H54 (cell line): ENCODE measurements at places on chromosomes 3 and 15.

GRCh38 chr3:48516571-48516970 is 12.6 kb upstream of the SHISA5 start:
- no peak for DNase-seq

DNA sequence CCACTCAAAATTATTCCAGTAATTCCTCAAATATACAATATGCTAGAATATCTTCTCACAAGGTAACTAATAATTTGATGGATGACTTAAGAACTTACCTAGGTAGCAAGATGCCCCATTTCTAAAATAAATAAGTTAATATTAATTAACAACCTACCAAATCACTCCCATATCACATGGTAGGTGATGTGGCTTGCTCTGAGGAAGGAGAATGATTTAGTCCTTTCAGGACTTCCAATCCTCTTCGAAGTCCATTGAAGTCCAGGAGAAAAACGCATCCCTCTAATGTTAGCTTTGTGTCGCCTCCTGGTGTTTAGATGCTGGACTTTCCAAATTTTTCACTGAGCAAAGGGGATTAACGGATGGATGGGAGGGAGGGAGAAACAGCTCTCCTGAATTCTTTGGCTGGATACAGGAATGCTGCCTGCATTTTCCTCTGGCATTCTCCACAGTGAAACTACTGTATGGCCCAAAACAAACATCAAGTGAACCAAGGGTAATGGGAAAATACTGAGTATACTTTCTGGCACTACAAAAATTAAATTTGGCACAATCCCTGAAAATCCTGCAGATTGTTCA is 58.6 kb downstream of the PRICKLE2 start:
- no peak for DNase-seq

DNA sequence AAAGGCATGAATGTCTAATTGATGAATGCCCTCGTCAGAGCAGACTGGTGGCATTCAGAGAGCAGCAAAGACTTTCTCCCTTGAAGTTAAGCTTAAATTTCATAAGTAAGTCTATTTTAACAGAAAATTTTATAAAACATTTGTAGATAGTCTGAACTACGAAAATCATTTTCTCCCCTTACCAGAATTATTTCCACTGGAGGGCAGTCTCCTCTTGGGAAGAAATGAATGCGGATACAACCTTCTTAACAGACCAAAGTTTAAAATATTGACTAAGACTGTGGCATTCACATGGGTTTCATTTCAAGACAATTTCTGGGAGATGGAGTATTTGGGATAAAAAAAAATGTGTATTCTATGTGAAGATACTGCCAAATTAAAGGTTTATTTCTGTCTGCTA is 669.0 kb downstream of the FHIT start:
- no peak for DNase-seq

DNA sequence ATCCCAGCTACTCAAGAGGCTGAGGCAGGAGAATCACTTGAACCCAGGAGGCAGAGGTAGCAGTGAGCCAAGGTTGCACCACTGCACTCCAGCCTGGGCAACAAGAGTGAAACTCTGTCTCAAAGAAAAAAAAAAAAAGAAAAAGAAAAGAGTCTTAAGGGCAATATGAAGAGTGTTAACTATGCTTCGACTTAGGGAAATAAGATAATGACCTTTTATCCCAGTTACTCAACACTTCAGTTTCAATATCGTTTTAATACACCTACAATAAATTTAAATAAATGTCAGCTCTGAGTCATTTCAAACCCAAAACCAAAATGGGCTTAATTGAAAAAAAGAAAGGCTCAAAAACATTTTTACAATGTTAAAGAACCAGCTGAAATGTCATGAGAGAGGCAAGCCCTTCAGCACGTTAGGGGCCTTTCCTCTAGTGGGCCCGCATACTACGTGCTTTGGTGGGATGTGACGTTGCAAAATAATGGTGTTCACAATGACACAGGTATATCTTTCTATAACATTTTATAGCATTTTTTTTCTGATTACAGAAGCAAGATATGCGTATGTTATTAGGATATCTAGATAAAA is 15.3 kb downstream of the FYCO1 start:
- DNase-seq, result no peak

DNA sequence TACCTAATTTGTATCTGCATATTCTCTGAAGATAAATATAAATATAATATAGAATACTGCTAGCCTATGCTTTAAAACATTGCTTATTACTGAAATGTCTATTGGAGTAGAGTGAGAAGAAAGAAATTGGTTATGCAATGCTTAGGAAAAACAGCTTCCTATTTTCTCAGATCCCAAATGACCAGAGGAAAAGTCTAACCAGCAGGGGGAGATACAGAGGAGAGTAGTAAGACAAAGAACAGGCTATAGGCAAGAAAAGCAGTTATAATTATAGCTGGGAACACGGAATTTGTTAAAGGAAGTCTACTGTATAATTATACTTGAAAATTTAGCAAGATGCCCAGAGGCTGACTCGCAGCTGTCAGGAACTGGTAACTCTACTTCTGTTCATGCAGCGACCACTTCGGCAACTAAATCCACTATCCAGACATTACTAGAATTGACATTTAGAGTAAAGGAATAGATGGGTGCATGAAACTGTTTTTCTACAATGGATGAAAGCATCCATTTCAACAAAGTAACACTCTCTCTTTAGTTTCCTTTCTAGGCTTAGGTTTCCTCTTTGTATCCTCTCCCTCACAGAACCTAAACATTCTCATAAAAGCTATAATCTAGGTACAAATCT is 97.2 kb downstream of the TBC1D5 start:
- DNase-seq, result no peak

DNA sequence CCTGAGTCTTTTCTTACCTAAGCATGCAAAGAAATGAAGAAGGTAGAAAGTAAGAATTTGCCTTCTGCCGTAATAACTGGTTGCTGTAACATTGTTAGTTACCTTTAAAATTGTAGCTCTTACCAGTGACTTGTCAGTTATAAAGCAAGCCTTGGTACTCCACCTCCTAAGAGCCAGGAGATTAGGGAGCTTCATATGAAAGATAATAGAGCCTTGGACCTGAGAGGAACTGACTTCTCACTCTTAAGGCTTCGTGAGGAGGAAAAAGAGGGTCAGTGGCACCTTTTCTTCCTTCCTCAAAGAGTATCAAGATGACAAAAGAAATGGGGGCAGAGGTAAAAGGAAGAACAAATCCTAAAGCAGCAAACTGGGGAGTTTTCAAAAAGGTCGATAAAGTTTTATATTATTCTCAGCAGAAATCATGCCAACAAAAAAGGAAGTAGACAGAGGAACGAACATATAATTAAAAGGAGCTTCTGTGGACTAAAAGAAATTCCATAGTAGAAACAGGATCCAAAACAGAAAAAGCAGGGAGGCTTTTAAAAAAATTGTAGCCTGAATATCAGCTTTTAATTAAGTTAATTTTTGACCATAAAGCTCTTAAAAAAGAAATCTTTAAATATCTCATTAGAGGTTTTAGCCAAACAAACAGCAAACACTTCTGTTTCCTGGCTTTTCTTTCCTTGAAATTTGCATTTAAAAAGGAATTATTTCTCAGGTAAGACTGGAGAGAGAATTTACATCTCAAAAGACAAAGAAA is 847.1 kb upstream of the ALCAM start:
- DNase-seq, result no peak

DNA sequence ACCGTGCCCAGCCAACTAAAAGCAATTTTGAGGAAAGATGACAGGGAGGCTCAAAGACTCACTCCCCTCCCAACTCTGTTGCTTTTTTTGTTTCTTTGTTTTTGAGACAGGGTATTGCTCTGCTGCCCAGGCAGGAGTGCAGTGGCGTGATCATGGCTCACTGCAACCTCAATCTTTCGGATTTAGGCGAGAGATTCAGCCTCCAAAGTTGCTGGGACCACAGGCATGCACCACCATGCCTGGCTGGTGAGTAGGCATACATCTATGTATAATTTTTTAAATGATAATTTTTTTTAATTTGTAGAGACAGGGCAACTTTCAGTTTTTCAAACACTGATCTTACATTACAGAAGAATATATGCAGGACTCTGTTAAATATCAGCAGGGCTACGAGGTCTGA is 15.8 kb upstream of the THUMPD3 start:
- DNase-seq, result no peak

DNA sequence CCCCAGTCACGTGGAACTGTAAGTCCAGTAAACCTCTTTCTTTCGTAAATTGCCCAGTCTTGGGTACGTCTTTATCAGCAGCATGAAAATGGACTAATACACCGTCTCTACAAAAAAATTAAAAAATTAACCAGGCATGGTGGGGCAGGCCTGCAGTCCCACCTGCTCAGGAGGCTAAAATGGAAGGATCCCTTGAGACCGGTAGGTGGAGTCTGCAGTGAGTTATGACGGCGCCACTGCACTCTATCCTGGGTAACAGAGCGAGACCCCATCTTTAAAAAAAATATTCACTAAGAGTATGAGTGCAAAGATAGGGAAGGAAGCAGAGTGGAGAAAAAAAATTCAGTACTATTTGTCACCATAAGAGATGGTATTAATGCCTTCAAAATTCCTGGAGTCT is 25.6 kb downstream of the SEC11A start:
- DNase-seq, result no peak

DNA sequence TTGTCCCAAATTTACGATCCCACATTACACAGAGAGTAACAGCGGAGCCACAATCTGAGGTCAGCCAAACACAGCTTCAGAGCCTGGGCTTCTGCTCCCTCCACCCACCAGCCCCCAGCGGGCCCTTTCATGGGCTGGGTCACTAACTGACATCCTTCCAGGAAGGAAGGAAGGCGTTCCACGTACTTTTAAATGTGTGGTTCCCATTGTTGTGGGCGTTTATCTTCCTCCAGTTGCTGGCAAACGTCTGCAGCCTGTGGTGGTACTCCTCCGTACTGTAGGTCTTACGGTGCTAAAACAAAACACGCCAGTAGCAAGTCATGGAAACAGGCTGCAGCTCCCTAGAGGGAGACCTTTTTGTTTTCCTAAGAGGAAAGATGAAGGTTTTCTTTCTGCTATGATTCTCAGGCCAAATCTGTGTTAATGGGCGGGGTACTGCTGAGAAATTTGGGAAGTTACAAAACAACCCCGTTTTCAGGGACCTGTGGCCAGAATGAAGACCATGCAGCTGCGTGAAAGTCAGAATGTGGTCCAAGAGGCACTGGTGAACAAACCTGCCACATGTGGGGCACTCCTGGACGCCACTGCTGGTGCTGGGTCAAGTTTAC is 7.6 kb downstream of the CTSH start:
- no peak for DNase-seq

DNA sequence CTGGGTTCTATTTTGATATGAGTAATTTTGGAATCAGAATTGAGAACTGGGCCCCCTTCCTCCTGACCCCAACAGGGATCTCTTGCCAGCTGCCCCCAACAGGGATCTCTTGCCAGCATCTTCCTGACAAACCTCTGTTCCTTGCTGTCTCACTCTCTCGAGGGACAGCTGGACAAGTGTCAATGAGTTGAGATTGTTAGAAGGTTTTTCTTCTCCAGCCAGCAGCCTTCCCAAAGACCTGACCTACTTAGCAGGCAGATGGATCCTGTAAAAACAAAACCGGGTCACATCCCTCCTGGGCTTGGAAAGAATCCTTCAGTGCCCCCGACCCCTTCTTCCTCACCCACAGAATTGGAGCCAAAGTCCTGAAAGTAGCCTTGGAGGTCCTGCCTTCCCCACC is 21.6 kb downstream of the LIMD1 start:
- DNase-seq, result no peak

GRCh38 chr3:76576201-76576600 is 463.7 kb upstream of the ROBO2 start:
- no peak for DNase-seq
